ENCODE measurements at places on chromosomes 7 and 10.

- no peak for DNase-seq
These were observed 12.0 kb downstream of the JAZF1 start for GRCh38 chr7:28168393-28169158.

- DNase-seq = no peak
These were observed 9.1 kb downstream of the CREB3L2 start for GRCh38 chr7:137992550-137993394.

GRCh38 chr7:45252857-45253256, 95.3 kb downstream of the RAMP3 start:
- no peak for DNase-seq

DNA sequence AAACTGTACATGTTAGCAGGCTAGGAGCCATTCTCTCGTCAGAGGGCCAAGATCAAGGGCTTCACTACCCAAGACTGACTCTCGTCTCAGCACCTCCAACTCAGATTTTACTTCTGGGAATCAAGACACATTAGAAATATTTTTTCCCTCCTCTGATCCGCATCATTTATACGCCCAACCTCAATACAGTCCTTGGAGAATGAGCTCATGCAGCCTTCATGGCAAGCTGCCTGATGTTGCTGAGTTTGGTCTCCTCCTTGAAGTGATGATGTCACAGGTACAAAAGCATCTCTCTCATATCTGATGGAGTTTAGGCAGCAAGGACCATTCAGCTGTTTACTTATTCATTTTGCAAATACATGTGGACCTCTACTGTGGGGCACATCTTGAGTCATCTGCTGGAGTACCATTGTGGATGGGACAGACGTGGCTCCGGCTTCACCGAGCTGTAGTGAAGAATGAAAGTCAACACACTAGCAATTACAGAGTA, 114.0 kb downstream of the BMPER start:
- no peak for DNase-seq

- peak; percentile 57 for DNase-seq
These were observed 6.0 kb upstream of the TMED4 start for GRCh38 chr7:44587843-44588711.

Measured in activated CD4-positive, alpha-beta T cell treated with anti-CD3 and anti-CD28 coated beads for 4 hours (primary cell).